ENCODE measurements at places on chromosomes 11 and 22. TPM values are rescaled to one million over a fixed set of nuclear protein-coding genes. Genes with fewer than 3 reads are reported as not detected.

DNA sequence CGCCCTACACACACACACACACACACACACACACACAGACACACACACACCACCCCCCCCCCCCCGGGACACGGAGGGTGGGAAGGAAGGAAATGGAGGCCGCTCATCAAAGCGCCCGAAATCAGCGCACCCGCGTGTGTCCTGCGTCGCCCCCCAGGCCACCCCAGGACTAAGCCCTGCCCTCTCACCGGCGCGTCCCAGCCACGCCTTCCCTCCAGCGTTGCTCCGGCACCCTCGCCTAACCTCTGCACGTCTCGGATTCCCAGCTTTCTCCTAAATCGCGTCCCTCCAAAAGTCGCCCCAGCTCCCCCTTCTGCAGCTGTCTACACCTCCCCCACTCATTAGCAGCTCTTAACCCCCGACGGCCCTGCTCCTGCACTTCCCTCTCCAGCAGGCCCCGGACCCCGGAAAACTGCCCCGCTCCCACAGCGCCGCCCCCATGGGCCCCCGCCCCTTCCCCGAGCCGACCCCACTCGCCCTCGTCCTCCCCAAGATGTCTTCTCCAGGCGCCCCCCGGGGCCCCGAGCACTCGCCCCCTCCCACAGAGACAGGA lies 557 bp downstream of the PACSIN2 start:
- H3K27me3 ChIP-seq: no peaks in the 10 kb centered on the region
- peaks cover 36% of the 10 kb centered on the region for H3K4me1 ChIP-seq
- H3K27ac ChIP-seq: peak overlapping the region; percentile 43
- peak overlapping the region; percentile 89 for H3K4me3 ChIP-seq
- DNase-seq: no peak

The MUC15 gene
- not detected for total RNA-seq

- H3K27me3 ChIP-seq: peaks cover 7% of the 10 kb centered on the region
- H3K36me3 ChIP-seq: no peaks in the 10 kb centered on the region
- peaks cover 6% of the 10 kb centered on the region for H3K4me1 ChIP-seq
- H3K4me3 ChIP-seq: peak overlapping the region; percentile 81
Observed at GRCh38 chr11:123431619-123432018, 1.6 kb downstream of the GRAMD1B start.

- peaks cover 64% of the 10 kb centered on the region for H3K4me1 ChIP-seq
- DNase-seq: peak; percentile 90
- H3K27ac ChIP-seq: peak overlapping the region; percentile 93
- H3K27me3 ChIP-seq: no peaks in the 10 kb centered on the region
- no peaks in the 10 kb centered on the region for H3K36me3 ChIP-seq
Observed at GRCh38 chr11:73157101-73158010, 15.2 kb upstream of the FCHSD2 start.

The CEND1 gene
- total RNA-seq: 0.20 TPM

The GLB1L2 gene
- total RNA-seq: 0.34 TPM

DNA sequence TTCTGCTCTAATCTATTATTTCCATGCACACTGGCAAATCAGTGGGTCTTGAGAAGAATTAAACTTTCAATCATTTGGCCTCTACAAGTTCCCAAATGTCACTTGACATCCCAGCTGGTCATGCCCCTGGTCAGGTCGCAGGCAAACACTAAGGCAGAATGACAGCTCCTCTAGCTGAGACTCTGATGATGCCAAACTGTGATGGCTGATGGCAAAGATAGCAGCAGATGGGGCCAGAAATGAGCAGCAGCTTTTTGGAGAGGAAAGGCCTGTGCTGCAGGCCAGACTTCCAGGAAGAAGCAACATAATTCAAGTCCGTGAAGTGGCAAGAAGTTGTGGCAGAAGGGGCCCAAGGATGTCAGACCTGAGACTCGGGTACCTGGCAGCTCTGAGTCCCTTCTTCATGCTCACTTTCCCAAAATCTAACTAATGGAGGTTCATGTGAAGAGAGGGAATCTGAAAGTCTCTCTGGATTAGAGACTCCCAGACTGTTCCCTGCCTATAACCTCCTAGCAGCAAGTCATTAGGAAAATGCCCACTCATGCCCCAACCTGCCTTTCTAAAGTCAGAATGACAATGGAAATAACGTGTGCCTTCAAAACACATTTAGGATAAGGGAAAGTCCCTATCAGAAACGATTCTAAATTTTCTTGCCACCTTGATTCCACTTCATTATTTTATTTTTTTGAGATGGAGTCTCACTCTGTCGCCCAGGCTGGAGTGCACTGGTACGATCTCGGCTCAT lies 9.4 kb upstream of the PMM1 start:
- no peak for DNase-seq
- peak overlapping the region; percentile 25 for H3K27ac ChIP-seq
- H3K36me3 ChIP-seq: peaks cover 14% of the 10 kb centered on the region
- no peak overlapping the region for H3K4me3 ChIP-seq
